ENCODE measurements at places on chromosomes 7 and 10.

DNA sequence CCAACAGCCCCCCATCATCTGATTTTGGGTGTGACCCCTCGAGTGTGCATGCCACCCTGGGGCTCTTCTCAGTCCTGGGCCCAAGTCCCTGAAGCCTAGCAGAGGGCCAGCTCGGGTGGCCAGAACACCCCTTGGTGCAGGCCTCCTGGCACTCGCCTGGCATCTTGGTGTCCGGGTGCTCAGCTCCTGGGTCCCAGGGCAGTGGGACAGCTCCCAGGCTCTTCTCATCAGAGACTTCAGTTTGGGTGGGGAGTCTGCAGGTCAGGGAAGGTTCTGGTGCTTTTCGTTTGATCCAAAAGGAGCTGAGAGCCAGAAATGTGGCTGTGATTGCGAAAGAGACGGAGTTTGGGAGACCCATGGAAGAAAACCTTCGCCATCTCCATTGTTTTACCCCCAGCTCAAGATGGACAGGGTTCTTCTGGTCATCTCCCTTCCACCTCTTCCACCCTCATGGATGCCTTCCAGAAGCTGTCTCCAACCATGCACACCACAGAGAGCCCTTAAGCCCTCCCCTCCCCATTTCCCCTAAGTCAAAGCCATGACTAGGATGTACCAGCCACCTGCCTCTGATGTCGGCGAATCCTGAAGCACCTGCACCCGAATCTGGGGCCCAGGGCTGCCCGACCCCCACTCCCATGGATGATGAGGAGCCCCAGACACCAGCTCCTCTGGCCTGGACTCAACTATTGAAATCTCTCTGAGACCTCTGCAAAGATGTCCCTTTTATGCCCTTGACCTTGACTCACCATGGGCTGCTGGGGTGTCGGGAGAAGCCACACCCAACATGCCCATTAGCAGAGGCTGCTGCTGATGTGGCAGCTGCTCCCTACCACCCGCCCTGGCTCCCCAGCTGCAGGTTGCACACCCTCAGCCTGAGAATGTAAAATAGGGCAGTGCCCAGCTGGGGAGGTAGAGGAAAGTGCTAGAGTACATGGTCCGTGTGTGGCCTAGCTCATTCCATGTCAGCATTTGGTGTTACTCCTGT, 55.3 kb downstream of the ADCYAP1R1 start:
- no peaks in the 10 kb centered on the region for H3K27me3 ChIP-seq
- no peaks in the 10 kb centered on the region for H3K36me3 ChIP-seq
- H3K4me1 ChIP-seq: no peaks in the 10 kb centered on the region

DNA sequence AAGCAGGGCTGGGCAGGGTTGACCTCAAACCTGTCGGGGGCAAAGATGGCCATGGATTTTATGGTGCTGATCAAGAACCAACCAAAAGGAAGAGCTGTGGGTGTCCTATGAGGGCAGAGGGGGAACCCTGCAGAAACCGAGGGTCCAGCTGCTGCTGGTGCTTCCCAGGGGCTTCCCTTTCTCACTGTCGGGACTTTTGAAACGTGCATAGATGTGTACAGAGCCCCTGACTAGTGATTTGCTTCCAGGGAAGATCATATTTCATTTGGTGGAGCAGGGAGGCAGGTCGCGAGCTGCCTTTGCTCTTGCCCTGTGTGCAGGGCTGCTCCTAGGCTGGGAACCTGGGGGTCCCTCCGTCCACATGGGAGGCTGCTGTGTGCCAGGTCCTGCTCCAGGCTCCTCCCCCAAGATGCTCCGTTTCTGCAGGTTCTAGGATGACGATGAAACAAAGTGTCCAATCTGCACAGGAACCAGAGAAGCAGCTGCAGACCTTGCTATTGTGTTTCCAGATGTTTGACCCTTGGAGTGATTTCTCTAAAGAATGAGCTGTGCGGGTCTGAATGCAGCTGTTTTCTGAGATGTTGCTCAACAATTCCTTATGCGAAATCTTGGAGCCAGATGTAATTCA, 9.4 kb upstream of the INPP5A start:
- DNase-seq: no peak
- H3K4me3 ChIP-seq: no peak overlapping the region
- H3K36me3 ChIP-seq: peaks cover 9% of the 10 kb centered on the region
- H3K27me3 ChIP-seq: peaks cover 37% of the 10 kb centered on the region

GRCh38 chr10:3395458-3395861, 222.9 kb upstream of the PITRM1 start:
- no peaks in the 10 kb centered on the region for H3K36me3 ChIP-seq
- H3K27ac ChIP-seq: no peak overlapping the region
- peaks cover 5% of the 10 kb centered on the region for H3K27me3 ChIP-seq
- no peak overlapping the region for H3K4me3 ChIP-seq
- DNase-seq: no peak

GRCh38 chr10:97540669-97541500, 31.7 kb upstream of the ANKRD2 start:
- no peak overlapping the region for H3K27ac ChIP-seq
- H3K27me3 ChIP-seq: peaks cover 2% of the 10 kb centered on the region
- no peak for DNase-seq
- H3K4me1 ChIP-seq: peaks cover 22% of the 10 kb centered on the region

DNA sequence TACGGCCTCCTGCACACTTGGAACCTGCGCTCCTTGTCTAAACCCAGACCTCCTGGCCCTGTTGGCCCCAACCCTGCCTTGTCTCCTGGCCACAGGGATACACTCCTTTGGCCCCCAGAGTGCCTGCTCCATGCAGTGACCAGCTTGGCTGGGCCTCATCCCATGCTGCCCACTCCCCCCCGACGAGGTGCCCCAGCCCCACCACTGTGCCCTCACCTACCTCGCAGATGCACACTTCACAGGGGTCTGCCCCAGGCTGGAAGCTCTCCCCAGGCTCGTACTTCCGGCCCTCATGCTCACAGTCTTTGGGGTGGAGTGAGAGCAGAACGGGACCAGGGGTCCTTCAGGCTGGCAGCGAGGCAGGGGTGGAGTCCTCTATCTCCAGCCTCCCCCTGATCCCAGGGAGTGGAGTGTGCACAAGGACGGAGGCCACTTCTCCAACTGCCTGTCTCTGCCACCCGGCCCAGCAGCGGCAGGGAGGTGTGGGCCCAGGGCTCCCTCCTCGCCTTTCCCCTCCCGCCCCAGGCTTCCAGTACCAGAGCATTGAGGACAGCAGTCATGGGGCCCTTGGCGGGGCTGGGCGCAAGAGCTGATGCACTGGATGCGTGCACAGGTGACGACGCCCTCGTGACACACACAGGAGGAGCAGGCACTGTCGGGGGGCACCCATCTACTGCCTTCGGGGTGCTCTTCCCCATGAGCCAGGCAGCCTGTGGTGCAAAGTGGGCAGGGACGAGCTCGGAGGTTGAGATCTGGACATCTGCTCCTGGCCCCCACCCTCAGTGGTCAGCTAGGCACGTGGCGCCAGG, 22.1 kb downstream of the ATP6V1F start:
- DNase-seq: no peak
- H3K4me1 ChIP-seq: peaks cover 1% of the 10 kb centered on the region
- H3K4me3 ChIP-seq: no peak overlapping the region
- peaks cover 2% of the 10 kb centered on the region for H3K27me3 ChIP-seq
- H3K27ac ChIP-seq: no peak overlapping the region

- H3K4me1 ChIP-seq: peaks cover 13% of the 10 kb centered on the region
- no peaks in the 10 kb centered on the region for H3K27me3 ChIP-seq
- H3K27ac ChIP-seq: no peak overlapping the region
- no peak for DNase-seq
Measured at GRCh38 chr7:130398526-130399090, 18.3 kb downstream of the CPA1 start.
